H4 (cell line): ENCODE measurements at places on chromosomes 2 and 18.

- no peak for DNase-seq
These were observed 60.5 kb downstream of the MAP4K4 start for GRCh38 chr2:101758001-101758400.

DNA sequence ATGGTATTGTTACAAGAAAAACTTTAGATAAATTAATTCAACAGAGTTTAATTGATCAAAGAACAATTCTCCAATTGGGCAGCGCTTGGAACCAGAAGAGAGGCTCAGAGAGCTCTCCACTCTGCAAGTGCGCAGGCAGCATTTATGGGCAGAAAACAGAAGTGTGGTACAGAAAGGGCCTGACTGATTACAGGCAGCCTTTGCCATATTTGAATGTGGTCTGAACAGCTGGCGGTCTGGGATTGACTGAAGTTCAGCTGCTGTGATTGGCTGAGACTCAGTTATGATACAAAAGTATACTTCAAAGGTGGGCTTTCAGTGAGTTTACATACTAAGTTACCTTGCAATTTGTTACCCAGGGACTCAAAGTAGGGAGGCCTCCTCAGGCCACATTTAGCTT, 301.3 kb upstream of the ID2 start:
- no peak for DNase-seq

DNA sequence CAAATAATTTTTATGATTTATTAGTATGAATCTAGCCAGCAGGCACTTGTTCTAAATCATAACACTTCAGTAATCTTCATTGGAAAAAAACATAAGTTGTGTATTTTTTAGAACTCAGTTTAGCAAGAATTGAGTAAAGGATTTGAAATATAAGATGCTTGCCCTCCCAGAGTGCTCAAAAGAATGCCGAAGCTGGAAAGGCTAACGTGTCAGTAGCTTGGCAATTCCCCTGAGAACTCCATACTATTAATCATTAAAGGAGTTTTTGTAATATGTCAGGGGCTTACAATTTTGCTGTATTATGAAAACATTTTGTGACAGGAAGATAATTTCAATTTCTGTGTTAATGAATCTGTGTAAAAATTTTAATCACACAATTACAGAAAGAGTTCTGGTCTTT, 122.7 kb downstream of the GULP1 start:
- DNase-seq: no peak

GRCh38 chr18:55857409-55857808, 269.4 kb upstream of the TCF4 start:
- DNase-seq: no peak

DNA sequence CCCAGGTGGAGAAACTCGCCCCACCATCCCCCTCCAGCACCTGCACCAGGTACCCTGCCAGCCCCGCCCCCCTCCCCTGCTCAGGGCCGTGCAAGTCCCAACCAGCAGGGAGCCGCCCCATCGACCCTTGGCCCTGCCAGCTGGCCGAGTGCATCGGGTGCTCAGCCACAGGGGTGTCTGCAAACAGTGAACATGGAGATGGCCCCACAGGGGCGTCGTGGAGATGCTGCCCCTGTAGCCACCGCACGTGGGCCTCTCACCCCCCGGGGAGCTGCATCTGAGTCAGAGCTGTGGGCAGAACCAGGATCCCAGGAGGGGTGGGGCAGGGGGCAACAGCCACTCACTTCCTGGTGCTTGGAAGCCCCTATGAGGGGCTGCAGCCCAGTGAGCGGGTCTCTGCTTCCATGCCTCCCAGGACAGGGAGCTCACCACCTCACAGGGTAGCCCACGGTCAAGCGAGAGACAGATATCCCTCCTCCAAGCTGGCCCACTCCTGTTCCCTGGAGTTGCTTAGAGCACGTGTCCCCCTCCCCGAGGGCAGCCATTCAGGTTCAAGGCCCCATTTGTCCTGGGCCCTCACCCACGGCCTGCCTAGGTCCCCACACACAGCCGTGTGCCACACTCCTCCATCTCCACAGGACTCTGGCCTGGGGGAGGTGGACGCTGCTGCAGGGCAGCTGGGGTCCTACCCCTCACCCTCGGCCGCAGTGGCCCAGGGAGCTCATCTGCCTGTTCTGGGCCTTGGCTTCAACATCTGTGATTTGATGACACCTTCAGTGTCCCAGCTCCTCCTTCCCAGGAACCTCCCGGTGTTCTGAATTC, 1.1 kb upstream of the MAB21L4 start:
- no peak for DNase-seq

- no peak for DNase-seq
These were observed 207.9 kb upstream of the ACVR2A start for GRCh38 chr2:147636886-147637285.

- peak; percentile 69 for DNase-seq
These were observed 105.0 kb upstream of the SMAD7 start for GRCh38 chr18:49055754-49056172.

DNA sequence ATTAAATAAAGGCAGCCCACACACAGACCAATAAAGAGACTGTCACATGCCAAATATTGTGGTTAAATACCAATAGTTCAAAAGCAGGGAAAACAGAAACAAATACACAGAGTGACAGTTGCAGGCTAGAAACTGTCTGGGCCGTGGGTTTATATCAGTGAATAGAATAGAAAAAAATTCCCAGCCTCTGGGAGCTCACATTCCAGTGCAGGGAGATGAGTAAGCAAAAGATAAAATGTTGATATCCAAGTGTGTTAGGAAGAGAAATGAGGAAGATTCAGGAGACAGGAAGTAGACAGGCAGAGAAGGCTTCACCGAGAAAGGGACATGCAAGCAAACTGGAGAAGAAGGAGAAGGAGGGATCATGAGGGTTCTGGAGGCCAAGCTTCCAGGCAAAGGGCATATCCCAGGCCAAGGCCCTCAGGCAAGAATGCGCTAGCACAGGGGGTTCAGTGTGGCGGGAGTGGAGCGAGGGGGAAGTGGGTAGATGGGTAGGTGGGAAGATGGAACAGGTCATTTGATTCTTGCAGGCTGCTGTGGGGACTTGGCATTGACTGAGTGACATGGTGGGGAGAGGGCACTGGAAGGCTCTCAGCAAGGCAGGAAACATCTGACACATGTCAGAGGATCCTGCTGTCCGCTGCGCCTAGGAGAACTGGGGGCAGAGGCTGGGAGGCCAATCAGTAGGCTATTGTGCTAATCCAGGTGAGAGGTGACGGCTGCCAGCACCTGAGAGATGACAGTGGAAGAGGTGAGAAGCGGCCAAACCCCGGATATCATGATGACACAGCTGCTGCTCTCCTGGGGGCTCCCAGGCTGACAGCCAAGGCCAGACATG, 89.2 kb downstream of the ZBTB7C start:
- DNase-seq: no peak

DNA sequence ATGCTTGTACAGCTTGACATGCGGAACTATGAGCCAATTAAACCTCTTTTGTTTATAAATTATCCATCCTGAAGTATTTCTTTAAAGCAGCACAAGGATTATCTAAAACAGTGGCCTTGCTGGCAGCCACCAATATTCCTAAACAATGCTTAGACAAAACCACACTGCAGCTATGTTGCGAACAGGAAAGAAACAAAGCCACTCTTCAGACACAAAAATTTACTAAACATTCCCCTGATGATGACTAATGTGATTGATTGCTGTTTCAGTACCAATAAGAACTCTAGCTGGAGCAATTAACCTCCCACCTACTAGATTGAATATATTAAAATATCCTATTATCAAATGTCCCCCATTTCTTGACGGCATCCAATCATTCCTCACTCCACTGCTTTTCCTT, 325.8 kb upstream of the REG3G start:
- peak; percentile 76 for DNase-seq

DNA sequence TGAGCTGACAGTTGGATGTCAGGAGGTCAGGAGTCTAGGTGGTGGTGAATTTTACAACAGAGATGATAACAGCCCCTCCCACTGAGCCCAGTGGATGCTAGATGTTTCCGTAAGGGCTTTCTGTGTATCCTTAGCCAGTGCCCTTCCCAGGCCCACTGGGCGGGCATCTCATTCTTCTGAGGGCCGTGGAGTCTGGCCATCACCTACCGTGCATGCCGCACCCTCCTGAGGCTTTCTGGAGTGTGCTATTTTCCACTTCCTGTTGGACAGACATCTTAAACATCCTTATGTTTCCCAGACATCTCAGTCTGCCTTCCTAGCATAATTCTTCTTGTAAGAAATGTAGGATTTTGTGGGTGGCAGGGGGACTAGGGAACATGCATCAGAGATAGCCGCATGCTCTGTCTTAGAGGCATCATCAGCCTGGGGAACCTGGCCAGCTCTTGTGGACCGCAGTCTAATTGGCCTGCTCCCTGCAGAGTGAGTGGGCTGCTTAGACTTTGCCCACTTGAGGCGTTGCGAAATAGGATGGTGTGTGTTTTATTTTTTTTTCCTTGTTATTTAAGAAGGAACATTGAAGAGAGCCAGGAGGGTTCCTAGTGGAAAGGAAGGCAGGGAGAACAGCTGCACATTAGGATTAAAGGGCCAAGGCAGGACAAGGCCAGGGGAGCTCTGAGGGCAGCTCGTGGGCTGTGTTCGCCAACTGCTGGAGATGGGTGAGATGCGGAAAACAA, 135.8 kb downstream of the SH3RF3 start:
- peak; percentile 26 for DNase-seq

DNA sequence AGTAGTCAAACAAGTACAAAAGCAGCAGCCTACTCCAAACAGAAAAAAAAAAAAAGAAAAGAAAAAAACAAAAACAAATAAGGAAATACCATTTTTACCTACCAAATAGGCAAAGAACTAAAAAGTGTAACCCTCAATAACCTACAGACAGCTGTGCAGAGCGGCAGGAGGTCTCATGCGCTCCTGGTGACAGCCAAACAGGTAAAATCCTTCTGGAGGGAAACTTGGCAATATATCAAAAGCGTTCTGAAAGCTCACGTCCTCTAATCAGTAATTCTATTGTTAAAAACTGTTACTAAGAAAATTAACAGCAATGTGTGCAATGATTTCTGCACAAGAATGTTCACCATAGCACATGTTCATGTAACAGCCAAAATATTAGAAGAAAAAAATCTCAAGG, 105.6 kb downstream of the AFF3 start:
- no peak for DNase-seq

- no peak for DNase-seq
These were observed 10.7 kb upstream of the CD226 start for GRCh38 chr18:69958422-69958821.

DNA sequence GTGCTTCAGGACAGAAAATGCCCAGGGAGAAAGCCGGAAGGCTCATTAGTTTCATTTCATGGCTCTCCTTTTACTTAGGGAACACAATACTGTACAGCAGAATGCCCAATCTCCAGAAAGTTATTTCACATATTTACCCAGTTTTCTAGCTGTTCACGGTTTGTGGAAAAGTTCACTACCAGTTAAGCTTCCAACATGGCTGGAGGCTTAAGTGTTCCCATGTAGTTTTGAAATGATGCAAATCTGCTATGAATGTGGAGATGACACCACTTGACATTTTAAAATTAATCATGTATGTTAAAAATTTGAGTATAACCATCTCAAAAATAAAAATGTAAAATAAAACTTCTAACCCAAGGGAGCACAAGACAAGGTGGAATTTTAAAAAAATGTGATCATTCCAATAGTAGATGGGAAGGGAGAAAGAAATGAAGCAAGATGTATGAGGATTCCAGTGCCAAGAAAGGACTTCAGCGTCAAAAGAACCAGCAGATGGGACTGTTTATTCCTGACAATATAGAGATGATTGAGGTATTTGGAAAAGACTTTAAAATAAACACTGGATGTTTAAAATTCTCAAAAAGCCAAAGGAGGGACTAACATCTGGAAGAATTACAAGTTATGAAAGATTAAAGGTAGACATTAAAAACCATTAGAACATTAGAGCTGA, 60.9 kb upstream of the OSR1 start:
- no peak for DNase-seq

DNA sequence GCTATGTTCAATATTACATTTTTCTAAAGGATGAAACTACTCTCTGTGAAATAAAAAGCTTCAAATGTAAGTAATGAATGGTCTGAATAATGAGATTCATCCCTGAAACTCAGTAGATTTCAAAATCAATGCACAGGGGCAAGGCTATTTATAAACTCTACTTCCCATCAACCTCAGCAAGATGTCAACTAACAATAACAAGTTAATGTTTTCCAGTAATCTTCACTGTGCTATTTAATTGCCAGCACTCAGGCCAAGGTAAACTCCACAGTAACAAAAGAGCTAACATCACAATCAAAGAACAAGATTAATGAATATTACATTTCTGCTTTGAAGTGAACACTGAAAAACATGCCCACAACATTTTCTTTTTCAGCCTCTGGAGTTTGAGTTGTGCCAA, 144.3 kb upstream of the ZFP36L2 start:
- DNase-seq: no peak

- no peak for DNase-seq
These were observed 196.8 kb downstream of the PPP1R1C start for GRCh38 chr2:182182436-182182835.

- DNase-seq: no peak
These were observed 643 bp downstream of the PLCL1 start for GRCh38 chr2:197804758-197805714.

DNA sequence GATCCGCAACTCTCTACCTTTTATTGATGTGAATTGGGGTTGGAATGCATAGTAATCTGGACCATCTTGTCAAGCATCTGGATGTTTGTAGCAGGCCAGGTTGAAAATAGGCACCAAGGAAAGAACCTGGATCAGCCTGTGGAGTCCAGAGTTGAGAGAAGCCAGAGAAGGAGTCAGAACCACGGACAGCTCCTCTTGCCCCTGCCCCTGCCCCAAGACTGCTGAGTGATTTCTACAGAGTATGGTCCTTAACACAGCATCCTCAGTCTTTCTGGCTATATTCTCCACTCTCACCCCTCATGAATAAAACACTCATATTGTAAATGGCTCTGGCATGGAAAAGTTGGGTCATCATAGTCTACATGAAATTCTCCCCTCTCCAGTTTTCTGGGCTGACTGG, 154.6 kb downstream of the LOXHD1 start:
- DNase-seq: no peak

DNA sequence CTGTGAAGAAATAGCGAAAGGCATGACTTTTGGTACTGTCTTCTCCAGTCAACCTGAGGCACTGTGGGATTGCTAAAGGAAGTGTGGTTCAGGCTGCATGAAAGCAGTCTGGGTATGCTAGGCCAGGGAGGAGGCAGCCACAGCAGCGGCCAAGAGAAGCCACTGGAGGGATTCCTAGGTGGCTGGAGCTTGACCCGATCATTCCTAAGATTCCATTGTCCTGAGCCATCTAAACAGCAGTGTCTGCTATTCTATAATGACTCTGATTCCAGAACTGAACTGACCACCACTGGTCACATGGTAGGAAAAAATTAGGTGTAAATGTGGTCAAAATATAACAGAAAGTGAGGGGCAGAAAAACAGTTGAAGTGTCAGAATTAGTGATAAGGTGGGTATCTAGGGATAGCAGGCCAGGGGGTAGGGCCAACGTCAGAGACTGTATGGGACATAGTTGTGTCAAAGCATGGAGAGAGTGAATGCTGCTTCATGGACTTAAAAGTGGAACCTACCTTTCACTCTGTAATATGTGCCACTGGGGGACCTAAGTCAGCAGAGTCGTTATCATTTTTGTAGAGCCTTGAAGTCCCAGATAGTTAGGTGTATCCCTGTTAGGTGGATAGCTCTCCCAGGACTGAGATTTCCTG, 204.6 kb downstream of the CTNNA2 start:
- DNase-seq: peak; percentile 76
